Inflammatory macrophage treated with lipopolysaccharide for 1 hour (primary cell): ENCODE measurements at places on chromosomes 4 and X.

DNA sequence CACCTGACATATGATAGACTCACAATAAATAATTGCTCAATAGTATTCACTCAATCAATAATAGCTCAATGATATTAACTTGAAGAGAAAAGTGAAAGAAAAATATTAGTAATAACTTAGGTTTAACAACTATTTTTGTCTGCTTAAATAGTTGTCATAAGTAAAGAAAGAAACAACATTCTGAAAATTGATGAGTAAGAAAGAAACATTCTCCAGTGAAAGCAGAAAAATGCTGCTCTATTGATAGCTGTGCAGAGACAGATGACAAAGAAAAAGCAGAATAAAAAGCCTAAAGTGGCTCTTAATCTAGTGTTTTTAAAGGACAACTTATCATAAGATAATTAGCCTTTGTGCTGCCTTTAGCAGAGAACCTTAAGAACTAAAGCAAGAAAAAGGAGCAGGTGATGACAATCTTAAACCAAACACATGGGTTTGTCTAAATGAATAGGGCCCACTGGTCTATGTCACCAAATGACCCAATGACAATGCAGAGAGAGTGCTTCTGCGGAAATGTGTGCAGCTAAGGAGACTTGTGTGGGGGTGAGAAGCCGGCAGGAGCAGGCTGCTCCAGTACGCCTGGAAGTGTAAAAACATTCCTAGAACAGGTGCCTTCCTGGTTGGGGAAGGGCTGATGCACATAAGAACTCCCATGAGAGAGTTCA lies 13.2 kb downstream of the HS3ST1 start:
- no peak for DNase-seq

DNA sequence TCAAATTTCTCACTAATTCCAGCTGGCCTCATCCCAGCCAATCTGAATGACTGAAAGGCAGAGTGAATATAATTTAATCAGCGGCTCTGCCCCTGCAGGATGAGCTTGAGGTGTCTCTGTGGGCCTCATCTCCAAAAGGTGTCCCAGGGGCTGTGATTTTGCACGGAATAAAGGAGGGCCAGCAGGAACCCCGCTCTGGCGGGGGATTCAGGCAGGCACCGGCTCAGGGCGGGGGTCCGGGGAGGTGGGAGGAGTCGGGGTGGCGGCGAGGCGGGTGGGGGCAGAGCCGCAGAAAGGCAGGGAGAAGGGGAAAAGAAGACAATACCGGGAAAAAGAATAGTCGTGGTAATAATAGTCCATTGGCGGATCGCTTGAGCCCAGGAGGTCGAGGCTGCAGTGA lies 16.0 kb upstream of the ERCC6L start:
- DNase-seq = no peak

- peak; percentile 52 for DNase-seq
These were observed 4.7 kb downstream of the RIPPLY1 start for GRCh38 chrX:106898462-106898861.

- no peak for DNase-seq
These were observed 68.6 kb downstream of the CHST7 start for GRCh38 chrX:46642145-46642544.

DNA sequence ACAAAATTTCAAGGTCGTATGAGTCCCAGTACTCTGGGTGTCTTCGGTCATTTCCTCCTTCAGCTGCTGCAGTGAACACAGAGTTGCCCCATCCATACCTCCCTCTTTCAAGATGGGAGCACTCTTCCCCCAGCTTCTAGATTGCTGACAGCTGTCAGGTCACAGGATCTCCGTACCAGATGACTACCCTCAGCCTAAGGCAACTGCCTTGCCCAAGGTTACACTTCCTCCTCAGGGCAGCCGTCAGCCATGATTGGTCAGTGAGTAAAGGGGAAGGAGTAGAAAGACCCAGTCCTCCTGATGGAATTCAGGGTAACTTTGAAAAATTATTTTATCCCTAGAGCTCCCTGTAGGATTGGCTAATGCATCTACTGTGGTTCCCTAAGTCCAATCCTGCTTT lies 81.6 kb downstream of the NAF1 start:
- no peak for DNase-seq

- DNase-seq = no peak
These were observed 386.5 kb downstream of the GPAT3 start for GRCh38 chr4:83922402-83922801.

GRCh38 chrX:12814420-12814819 lies 23.2 kb downstream of the PRPS2 start:
- DNase-seq = peak; percentile 24

DNA sequence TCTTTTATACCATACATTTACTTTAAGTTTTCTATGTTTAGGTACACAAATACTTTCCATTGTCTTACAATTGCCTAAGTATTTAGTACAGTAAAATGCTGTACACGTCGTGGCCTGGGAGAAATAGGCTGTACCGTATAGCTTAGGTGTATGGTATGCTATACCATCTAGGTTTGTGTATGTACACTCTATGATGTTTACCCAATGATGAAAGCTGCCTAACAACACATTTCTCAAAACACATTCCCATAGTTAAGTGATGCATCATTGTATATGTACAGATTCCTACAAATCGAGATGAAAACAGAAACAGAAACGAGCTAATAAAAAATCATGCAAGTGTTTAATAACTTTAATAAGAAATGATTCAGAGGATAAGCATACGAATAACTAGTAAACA lies 51.6 kb downstream of the SPANXA2 start:
- DNase-seq = no peak

- DNase-seq = no peak
These were observed 61.5 kb upstream of the RAPGEF2 start for GRCh38 chr4:159041054-159042034.

- DNase-seq = no peak
These were observed 57.5 kb upstream of the FAM47C start for GRCh38 chrX:36950495-36951253.

- DNase-seq = no peak
These were observed 495.9 kb downstream of the SPRY1 start for GRCh38 chr4:123892368-123892976.

DNA sequence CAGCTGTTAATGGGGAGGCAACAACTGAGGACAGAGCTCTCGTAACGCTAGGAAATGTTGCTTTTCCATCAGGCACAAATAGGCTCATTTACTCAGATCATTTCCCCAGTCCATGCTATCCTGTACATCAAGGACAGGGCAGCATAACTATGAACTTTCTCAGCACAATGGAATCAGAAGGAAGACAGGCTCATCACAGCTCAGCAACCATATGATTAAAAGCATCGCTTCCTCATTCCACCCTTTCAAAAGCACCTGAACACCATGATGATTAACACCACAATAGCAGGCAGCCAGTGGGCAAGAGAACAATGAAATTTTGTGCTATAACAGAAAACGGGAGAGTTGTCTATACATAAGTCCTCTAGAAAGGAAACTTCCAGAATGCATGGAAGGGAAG lies 297.8 kb downstream of the ZNF674 start:
- DNase-seq = no peak

- no peak for DNase-seq
These were observed 74.2 kb upstream of the EGFL6 start for GRCh38 chrX:13495232-13495631.

DNA sequence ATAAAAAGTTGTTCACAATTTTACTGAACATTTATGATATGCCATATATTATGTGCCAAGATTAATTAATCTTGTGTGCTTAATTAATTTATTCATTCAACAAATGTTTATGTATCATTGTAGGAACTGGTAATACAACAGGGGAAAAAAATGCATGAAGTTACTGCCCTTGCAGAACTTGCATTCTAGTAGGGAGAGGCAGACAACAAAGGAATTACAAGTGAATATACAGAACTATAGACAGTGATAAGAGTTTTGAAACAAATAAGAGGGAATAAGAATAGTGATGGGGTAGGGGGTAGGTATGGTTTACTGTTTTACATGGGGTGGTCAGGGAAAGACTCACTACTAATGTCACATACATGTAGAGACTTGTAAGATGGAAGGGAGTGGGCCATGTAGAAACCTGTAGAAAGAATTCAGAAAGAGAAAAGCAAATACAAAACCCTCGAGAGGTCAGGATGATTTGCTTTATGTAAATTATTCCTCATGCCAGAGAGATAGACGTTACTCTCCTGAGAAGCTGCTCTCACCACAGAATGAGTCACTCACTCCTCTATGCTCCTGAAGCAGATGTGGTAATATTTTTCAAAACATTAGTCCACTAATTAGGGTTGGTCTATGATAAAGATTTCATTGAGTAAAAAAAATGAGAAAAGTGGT lies 855.0 kb upstream of the GRID2 start:
- DNase-seq = no peak

- DNase-seq = peak; percentile 18
These were observed 1.1 kb downstream of the ITGB1BP2 start for GRCh38 chrX:71302461-71303213.

DNA sequence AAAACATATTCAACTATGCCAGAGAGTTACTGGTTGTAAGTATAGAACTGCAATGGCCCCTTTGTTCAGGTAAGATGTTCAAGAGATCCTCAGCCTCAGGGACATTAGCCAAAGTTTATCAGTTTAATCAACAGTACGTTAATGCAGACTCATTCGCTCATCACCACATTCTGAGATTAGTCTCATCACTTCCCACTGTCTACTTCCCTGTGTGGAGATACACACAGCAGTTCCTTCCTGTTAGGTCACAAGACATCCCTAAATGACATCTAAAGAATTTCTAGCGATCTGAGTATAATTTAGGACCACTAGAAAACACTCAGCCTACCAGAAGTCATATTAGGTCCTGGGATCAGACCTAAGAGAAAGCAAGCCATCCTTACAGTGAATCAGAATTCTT lies 10.4 kb downstream of the SLC10A7 start:
- DNase-seq = peak; percentile 38

- no peak for DNase-seq
These were observed 66.5 kb upstream of the TMEM184C start for GRCh38 chr4:147550626-147551246.

- DNase-seq = no peak
These were observed 184.9 kb upstream of the DKK2 start for GRCh38 chr4:107220976-107221375.

DNA sequence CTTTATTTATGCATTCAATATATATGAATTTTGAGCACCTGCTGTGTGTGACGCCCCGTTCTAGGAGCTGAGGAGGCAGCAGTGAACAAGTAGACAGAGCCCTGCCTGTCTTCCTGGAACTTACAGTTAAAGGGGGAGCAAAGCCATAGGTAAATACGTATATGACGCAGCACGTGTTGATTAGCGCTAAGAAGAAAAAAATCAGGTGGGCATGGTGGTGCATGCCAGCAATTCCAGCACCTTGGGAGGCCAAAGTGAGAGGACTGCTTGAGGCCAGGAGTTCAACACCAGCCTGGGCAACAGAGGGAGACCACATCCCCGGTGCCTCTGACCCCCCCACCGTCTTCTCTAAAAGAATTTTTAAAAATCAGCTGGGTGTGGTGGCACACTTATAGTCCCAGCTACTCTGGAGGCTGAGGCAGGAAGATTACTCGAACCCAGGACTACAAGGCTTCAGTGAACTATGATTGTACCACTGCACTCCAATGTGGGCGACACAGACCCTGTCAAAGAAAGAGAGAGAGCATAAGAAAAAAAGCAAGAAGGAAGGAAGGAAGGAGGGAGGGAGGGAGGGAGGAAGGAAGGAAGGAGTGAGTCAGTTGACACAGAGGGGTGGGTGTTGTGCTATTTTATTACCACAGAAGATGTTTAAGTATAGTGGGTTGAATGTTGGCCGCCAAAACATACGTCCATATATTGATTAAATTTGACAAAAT lies 5.4 kb upstream of the KIAA0232 start:
- no peak for DNase-seq

- DNase-seq = peak; percentile 73
These were observed 1.3 kb downstream of the AFF1 start for GRCh38 chr4:86935853-86936733.

DNA sequence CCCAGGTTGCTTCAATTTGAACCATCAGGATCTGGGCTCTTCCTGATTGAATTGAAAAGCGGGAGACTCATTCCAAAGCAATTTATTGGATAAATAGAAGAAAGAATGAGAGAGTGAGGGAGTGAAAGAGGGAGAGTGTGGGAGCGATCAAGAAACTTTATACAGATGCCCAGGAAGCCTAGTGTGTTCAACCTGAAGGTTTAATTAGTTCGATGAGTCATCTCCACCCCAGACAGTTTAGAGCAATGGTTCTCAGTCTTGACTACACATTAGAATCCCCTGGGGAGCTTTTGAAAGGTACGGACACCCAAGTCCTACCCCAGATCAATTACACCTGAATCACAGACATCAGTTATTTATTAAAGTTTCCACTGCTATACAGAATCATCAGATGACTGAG lies 61.5 kb downstream of the GEMIN8 start:
- DNase-seq = no peak

GRCh38 chr4:122539861-122540465 lies 80.9 kb downstream of the IL21 start:
- peak; percentile 3 for DNase-seq

GRCh38 chrX:50913520-50913919 lies 3.0 kb downstream of the BMP15 start:
- DNase-seq = no peak

- DNase-seq = no peak
These were observed 81.6 kb downstream of the ZFX start for GRCh38 chrX:24231131-24231540.

- no peak for DNase-seq
These were observed 148.3 kb upstream of the ANXA10 start for GRCh38 chr4:167943872-167944505.

DNA sequence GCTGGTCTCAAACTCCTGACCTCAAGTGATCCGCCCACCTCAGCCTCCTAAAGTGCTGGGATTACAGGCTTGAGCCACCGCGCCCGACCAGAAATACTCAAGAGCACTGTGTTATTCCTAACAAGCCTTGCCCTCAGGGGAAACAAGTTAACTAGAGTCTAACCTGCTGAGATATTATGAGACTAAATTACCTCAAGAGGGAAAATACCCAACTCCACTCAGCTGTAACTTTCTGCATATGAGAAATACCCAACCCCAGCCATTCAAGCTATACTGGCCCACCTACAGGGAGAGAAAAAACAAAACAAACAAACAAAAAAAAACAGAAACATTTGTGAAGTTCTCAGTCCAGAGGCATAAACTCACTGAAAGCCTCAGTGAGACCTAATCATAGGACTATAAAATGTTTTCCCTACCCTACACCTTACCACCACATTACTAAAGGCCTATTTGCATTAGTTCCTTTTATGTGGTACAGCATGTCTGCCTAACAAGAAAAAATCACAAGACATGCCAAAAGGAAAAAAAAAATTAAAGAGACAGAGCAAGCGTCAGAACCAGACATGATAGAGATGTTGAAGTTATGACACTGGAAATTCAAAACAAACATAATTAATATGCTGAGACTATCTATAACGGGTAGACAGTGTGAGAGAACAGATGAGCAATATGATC lies 876.0 kb downstream of the FSTL5 start:
- no peak for DNase-seq

GRCh38 chrX:57573754-57574153 lies 18.1 kb upstream of the ZXDB start:
- no peak for DNase-seq

DNA sequence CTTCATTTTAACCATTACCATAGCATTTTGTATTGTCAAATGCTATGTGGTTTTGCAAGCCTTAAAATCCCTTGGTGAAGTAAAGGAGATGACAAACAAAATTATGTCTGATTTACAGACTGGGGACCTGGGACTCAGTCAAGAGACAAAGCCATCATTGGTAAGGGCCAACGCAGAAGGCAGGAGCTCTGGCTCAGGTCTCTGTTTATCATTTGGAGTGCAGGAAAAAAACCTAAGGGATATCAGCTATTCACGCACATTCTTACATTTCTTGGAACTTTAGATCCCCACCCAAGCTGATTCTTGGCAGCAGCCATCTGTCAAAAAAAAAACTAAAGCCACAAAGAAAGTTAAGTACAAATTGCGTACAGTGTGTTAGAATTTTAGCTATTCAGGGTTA lies 731.9 kb downstream of the STPG2 start:
- DNase-seq = no peak

- no peak for DNase-seq
These were observed 181.6 kb downstream of the HNRNPD start for GRCh38 chr4:82192017-82192673.
